A549 treated with dexamethasone at 1 μM for 4 hours (cell line): ENCODE measurements at places on chromosomes 16 and 17. TPM values are rescaled to one million over a fixed set of nuclear protein-coding genes. Genes with fewer than 3 reads are reported as not detected.

Gene RUNDC3A
- total RNA-seq, result 0.39 to 1.1 TPM (median 0.81 TPM) in 5 replicates

Gene GLIS2
- 16.9 to 25.1 TPM (median 24.2 TPM) in 5 replicates for total RNA-seq

Gene ITGA2B
- 1.1 to 2.3 TPM (median 1.4 TPM) in 5 replicates for total RNA-seq

Gene CCDC92B
- 0.03 to 0.15 TPM (median 0.11 TPM) in 5 replicates for total RNA-seq

Gene FBXW10B
- 2.0 to 3.7 TPM (median 3.4 TPM) in 5 replicates for total RNA-seq

Gene CMC2
- 96.7 to 124 TPM (median 103 TPM) in 5 replicates for total RNA-seq

Gene FLOT2
- 69.2 to 96.1 TPM (median 91.3 TPM) in 5 replicates for total RNA-seq

Gene HIGD1B
- not detected in 5 replicates for total RNA-seq

Gene KRTAP17-1
- not detected in 5 replicates for total RNA-seq

Gene SLC16A13
- total RNA-seq, result 5.9 to 11.0 TPM (median 9.2 TPM) in 5 replicates

Gene SOCS1
- total RNA-seq, result 6.6 to 16.5 TPM (median 12.6 TPM) in 5 replicates

Gene OTOP2
- 0.04 to 0.09 TPM (median 0.06 TPM) in 4 of 5 replicates, not detected in the other for total RNA-seq
